ENCODE measurements at places on chromosomes 2 and 18.

DNA sequence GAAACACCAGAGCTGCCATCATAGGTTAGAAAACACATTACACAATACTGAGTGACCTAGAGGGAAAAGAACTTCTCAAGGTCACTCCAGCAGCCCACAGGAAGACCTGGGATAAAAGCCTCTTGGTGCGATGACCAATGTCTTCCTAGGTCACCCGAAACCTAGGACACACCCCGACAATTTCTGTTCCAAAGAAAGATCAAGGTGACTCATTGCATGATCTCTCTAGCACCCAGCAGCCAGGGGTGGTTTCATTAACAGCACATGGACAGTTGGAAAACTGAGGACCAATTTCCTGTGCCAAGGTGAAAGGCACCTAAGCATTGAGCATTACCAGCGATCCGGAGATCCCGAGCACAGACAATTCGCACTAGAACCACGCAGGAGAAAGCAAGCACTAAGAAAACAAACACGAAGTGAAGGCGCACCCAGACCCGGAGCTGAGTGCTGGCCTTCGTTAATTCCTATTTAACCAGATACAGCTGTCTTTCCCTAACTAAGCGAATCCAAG is 1.5 kb downstream of the CACNB4 start:
- DNase-seq = no peak

DNA sequence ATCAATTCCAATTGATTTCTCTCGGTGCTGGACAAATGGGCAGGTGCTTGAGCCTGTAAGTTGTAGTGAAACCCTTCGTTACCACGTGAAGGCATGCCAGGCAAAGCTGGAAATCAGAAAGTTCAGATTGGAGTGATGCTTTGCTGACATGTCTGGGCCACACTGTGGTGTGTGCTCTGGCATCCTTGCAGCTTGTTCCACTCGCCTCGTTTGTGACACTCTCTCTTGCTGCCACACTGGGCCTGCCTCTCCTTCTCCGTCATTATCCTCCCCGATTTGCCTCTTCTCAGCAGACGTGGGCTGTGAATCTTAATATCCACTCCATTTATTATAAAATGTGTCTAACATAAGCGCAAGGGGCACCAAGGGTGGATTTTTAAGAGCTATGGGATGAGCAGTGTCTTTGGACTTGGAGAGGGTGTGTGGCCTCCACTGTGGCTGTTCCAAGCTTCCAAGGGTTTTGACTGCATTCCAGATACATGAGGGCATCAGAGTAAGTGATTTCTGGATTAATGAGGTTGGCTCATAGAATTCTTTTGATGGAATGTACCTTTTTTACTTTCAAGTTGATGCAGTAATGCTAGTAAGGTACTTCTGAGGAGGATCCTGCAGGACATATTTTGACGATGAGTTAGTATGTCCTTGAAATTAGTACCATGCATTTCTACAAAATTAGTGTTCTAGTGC is 238.8 kb downstream of the TPGS2 start:
- no peak for DNase-seq

- no peak for DNase-seq
These were observed 20.6 kb upstream of the LTBP1 start for GRCh38 chr2:32925976-32926707.

- DNase-seq = no peak
These were observed 226.1 kb upstream of the SH3BP4 start for GRCh38 chr2:234725528-234726264.

GRCh38 chr2:209113026-209113425 is 310.8 kb upstream of the MAP2 start:
- no peak for DNase-seq

DNA sequence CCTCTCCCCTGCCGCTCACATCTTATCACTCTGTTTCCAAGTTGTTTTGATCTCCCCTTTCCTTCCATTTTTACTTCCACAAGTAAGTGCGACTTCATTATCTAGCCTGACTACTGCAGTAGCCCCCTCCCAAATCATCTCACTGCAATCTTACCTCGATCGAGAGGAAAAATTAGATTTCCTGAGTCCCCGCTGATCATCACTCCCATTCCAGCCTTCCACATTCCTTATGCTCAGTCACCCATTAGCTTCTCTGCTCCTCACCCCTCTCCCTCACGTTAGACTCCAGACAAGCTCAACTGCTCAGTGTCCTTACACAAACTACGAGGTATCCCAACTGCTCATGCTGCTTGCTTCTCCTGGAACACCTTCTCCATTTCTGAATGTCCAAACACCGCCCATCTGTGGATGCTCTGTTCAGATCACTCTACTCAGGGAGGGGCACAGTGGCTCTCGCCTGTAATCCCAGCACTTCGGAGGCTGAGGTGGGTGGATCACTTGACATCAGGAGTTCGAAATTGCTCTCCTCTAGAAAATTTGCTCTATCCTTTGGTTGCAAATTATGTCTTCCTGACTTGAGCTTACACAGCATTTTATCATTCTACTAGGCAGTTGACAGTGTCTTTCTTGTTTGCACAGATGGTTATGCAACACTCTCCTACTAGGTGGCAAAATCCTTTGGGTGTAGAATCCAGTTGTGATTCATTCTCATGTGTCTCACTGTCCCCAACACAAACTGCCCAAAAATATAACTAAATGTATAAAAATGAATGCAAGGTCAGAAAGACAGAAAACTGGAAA is 96.5 kb downstream of the INO80D start:
- no peak for DNase-seq
